ENCODE measurements at places on chromosomes 7 and 10. TPM values are rescaled to one million over a fixed set of nuclear protein-coding genes. Genes with fewer than 3 reads are reported as not detected.

The MET gene
- total RNA-seq: 255 TPM

The TMEM229A gene
- total RNA-seq: not detected

The PLEKHA1 gene
- 102 TPM for total RNA-seq

The ACSM6 gene
- 0.10 TPM for total RNA-seq

The CPA4 gene
- 4.7 TPM for total RNA-seq

The FAM13C gene
- not detected for total RNA-seq

The LRRN3 gene
- under 0.01 TPM for total RNA-seq

The EXOC6 gene
- total RNA-seq: 12.5 TPM

The ADRA2A gene
- total RNA-seq: not detected

The MICALL2 gene
- total RNA-seq: 10.1 TPM

The TAF5 gene
- total RNA-seq: 4.9 TPM

The RP9 gene
- 5.7 TPM for total RNA-seq

The IDI2 gene
- not detected for total RNA-seq

The LRRC17 gene
- total RNA-seq: 2.6 TPM

The CACNB2 gene
- total RNA-seq: not detected

The IL2RA gene
- total RNA-seq: not detected
